ENCODE measurements at places on chromosomes 2 and 18.

GRCh38 chr2:85110991-85111560 lies 22.1 kb upstream of the TCF7L1 start:
- DNase-seq, result no peak

DNA sequence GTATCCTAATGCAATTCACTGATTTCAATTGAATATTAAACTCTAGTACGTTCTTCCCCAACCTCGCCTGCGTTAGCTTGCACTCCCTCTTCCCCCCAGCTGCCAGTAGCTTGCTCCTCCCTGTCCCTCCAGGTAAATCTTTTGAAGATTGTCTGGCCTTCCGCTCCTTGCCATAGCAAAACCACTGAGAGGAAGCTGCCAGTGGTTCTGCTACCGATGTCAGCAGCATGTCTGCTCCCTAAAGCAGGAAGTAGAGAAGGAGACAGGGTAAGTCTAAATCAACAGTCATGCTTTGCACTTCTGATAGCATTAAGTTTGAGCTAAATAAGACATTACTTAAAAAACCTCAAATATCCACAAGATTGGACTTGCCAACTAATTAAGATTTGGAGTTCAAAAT lies 89.1 kb downstream of the SCN2A start:
- no peak for DNase-seq

DNA sequence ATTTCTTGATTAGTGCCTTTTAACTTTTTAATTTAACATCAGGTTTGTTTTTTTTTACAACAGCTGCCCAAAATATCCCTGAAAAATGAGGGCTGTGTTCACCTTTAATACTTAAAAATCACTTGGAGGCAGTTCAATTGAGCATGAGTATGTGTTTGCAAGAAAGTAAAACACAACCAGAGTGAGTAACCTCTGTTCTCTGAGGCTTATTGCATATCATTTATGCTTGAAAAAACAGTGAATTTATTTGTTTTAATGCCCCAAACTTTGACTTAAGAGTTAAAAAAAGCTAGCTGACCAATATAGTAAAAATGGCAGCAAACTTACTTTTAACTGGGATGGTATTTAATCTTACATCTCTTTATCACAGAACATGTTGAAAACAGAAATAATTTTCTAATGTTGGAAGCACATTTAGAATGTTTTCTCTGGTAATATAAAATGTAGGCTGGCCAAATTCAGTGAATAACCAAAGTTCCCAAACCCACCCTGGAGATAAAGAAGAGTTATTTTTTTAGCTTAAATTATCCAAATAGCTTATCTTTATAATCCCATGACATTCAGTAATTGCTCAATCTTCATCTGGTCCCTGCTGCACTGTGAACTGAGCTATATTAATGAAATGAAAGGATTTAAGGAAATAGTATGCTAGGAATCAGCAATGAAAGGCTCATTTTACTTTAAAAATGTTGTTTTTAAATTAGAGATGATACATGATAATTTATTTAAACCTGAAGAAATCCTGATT lies 24.8 kb upstream of the EFEMP1 start:
- DNase-seq, result no peak

DNA sequence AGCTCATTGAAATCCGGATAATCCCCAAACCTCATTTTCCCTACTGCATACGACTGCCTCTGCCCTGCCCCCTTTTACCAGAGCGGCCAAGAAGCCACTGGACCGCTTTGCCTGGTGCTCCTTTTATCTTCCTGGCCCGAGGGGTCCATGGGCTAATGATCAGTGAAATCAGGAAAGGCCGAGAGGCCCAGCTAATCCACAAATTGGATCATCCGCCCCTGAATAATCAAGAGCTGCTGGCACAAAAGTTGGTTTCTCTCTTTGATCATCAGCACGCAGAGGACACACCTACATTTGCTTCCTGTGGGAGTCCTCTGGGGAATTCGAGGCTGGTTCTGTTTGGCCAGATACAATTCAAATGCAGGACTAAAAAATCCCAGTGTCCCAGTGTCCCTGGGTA lies 144.5 kb downstream of the INSIG2 start:
- no peak for DNase-seq

DNA sequence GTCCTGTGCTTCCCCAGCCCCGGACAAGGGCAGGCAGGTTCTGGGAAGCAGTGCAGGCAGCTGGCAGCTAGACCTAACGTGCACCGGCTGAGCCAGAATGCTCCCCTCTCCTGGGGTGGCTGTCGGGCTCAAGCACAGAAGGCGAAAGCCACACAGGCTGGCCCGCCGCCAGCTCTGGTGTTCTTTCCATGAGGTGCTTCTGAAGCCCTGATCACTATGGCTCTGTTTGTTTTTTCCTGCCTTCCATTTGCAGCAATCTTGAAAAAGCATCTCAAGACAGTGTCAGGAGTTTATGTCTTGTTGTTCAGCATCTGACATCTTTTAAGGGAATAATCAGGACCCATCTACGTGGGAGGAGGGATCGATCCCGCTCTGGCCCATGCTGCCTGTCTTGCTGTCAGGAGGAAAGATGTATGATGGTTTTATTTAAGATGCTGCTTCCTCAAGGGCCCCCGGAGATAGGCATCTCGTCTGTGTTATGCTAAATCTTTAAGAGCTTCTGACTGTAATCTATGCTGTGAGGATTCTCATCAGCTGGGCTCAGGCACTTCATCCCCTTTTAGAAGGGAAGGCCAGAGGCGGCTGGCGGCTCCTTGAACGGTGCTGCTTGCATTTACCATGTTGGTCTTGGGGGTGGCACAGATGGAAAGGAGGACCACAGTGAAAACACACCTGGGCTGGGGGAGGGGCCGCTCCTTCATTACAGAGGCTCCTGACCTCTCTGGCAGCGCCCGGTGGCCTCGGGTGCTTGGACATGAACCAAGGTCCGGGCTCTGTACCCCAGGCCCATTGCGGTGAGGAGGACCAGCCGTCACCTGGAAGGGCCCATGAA lies 118.5 kb upstream of the HDAC4 start:
- DNase-seq, result no peak

GRCh38 chr2:27025861-27026851 lies 6.6 kb upstream of the TMEM214 start:
- no peak for DNase-seq

All from nephron progenitor cell (in vitro differentiated cells).